Central memory CD4-positive, alpha-beta T cell (primary cell): ENCODE measurements at places on chromosomes 3 and 15.

- DNase-seq = no peak
Observed at GRCh38 chr3:101556064-101556463, 5.6 kb upstream of the TRMT10C start.

- DNase-seq = no peak
Observed at GRCh38 chr3:71421475-71421819, 162.1 kb downstream of the FOXP1 start.

GRCh38 chr3:161221806-161222600 lies 892 bp downstream of the NMD3 start:
- no peak for DNase-seq

DNA sequence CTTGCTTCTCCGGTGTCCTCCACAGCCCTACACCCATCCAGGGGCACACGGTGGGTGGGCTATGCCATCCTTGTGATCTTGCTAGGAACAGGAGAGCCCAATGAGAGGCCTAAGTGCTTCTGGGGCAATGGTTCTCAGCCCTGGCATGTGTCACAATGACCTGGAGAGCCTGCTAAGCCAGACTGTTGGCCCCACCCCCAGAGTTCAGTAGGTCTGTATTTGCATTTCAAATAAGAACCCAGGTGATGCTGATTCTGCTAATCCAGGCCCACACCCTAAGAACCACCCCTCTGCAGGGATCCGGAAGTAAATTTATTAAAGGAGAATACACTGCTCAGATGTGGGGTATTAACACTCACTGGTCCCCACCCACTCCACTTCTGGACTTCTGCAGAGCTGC lies 57.9 kb downstream of the RORA start:
- no peak for DNase-seq
